A172 (cell line): ENCODE measurements at places on chromosomes 13 and 19. TPM values are rescaled to one million over a fixed set of nuclear protein-coding genes. Genes with fewer than 3 reads are reported as not detected.
A peak's percentile ranks its signal among the peaks of the same experiment; 100 is the strongest.

- peak; percentile 70 for DNase-seq
Measured at GRCh38 chr13:33740134-33740538, 77.8 kb upstream of the RFC3 start.

- no peak for DNase-seq
Measured at GRCh38 chr19:32324631-32325285, 20.7 kb upstream of the ZNF507 start.

DNA sequence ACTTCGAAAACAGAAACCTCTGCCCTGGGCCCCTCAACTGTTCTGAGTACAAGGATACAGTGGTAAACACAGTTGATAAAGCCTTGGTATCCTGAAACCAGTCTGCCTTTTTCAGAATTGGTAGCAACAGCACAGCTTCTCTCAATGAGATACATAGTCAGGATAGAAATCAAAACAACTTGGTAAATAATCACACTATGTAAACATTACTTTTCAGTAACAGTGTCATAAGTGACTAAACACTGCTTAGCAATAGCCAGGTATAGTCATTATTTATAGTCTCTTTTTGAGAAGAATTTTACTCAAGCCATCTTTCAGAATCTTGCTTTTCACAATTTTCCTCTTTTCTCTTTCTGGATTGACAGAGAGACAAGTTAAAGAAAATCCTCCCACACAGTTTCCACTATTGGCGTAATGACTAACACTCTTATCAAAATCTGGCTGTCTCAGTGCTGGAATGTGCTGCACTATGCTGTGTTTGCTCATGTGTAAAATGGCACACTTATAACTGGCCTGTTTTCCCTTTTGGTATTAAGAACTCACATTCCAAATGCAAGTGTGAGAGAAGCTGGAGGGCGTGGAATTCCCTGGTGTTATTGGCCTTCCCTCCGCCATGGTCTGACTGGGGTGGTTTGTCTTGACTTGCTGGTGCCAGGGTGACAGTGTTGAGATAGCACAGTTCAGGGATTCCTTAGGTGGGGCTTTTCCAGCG, 368.8 kb downstream of the TDRD3 start:
- DNase-seq = no peak

GRCh38 chr19:1163283-1163933, 10.7 kb downstream of the SBNO2 start:
- DNase-seq = no peak

GRCh38 chr19:3132971-3133792, 2.7 kb upstream of the GNA15 start:
- peak; percentile 87 for DNase-seq

- no peak for DNase-seq
Measured at GRCh38 chr19:50764409-50764808, 5.9 kb upstream of the GPR32 start.

GRCh38 chr13:93794197-93794885, 567.7 kb downstream of the GPC6 start:
- DNase-seq = no peak

DNA sequence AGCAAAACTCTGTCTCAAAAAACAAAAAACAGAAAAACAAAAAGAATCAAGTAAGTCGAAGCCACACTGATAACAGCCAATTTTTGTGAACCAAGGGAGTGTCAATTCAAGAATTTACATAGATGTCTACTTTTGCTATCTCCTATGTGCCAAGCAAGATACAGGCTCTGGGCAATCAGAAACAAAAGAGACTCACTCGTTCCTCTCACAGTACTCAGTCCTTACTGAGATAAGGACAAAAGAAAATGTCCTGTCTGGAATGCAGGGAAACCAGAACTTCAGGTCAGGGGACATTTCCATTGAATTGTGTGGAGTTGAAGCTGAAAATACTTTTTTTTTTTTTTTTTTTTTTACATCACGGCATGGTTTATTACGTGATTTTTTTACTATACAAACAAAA, 53.0 kb downstream of the NLRP12 start:
- DNase-seq = no peak

GRCh38 chr13:99830931-99831330, 140.6 kb downstream of the ZIC5 start:
- no peak for DNase-seq

DNA sequence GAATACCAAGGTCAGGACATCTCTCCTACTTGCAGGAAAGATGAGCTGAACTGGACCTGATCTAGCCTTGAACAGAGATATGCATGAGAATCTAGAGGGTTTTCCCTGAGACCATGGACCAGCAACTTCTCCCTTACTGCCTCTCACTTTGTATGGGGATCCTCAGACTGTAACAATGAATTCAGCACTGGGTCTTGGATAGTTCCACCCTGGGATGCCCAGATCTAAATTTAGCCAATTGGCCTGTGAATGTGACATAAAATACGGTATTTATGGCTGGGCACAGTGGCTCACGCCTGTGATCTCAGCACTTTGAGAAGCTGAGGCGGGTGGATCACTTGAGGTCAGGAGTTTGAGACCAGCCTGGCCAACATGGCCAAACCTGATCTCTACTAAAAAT, 15.3 kb upstream of the LILRA2 start:
- DNase-seq = peak; percentile 42

DNA sequence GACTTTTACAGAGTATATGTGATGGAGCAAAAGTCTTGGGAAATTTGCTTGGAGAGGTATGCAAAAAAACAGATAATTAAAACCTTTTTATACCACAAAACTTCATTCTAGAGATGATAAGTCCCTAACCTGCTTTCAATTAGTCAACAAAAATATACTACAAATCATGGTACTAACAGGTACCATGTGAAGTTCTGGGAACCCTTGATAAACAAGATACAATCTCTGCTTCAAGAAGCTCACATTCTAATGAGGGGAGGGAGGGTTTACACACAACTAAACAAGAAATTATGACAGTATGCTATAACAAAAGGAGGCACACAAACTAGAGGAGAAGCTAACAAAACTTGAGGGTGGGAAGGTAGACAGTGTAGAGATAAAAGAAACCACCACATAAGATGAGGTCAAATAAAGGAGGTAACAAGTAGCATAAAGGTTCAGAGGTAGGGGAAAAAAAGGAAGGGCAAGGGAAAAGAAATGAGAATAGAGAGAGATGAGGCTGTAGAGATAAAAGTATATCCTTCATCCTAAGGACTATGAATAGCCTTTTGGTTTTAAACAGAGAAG, 91.4 kb downstream of the MYCBP2 start:
- no peak for DNase-seq

DNA sequence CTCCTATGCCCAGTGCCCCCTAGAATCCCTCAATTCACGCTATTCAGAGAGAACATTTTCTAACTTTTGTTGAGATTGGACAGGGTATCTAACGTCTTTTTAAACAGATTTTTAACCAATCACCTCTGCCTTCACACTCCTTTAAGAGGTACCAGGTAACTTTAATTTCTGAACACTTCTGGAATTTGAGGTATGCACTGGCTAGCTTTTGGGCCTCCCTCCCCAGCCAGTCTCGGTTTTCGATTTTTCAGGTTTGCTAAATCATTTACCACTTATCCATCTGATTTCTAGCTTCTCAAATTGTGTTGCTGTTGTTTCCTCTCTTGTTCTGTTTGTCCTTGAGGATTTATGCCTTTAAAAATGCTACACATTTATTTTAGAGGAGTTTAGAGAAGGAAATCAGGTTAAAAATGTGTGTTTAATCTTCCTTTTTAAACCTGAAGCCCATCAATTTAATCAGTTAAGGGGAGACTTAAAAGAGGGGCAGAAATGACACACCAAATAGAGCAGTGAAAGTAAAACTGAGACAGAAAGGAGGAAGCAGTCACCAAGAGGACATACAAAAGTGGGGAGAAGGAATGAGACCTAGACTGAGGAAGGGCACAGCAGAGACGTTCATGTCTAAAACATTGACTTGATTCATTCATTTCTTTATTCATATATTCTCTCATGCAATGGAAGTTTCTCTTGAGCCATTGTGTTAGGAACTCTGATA, 139.6 kb upstream of the HTR2A start:
- no peak for DNase-seq

DNA sequence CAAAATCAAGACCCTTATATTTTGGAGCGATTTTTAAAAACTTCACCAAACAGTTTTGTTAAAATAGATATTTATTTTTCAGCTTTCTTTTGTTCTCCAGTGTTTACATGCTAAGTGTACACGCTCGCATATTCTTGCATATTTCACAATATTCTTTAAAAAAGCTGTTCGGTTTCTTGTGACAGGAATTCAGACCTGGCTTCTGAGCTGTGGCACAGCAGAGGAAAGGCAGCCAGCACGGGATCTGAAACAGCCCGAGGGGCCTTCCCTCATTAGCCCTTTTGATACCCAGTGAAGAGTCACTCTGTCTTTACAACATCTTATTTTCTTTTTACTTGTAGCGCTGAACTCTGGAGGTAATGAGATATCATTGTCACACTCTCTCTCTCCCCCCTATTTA, 234.0 kb downstream of the B3GLCT start:
- no peak for DNase-seq

DNA sequence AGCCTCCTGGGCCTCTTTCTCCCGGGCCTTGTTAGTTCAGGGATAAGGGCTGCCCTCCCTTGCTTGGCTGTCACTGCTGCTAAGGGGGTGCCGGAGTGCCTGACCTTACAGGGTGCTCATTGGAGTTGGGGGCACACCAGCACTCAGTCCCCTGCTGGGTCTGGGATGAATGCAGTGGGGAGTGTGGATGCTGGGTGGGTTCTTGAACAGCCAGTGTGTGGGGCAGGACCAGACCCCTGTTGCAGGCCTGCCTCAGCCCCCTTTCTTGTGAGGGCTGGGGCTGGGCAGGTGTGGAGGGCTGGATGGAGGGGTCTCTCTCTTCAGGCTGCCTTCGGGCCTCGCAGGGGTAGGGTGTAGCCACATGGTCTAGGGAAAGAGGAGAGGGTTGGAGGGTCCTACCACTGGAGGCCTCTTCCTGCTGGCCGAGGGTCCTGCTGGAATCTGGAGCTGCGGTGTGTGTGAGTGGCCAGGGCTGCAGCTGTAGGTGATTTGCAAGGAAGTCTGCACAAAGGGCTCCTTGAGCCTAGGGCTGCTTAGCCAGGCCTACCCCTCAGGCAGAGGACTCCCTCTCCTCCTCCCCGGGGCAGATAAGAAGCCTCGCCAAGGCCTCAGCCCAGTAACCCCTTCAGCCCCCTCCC, 3.2 kb downstream of the CEBPA start:
- DNase-seq = no peak

GRCh38 chr19:926323-926588, 421 bp downstream of the ARID3A start:
- no peak for DNase-seq

- no peak for DNase-seq
Measured at GRCh38 chr19:38082256-38083118, 141.5 kb downstream of the DPF1 start.

GRCh38 chr19:40369797-40370196, 20.2 kb downstream of the HIPK4 start:
- no peak for DNase-seq

- no peak for DNase-seq
Measured at GRCh38 chr13:19852766-19853165, 10.7 kb downstream of the ZMYM5 start.

Gene ZNF284
- 1.1 and 2.6 TPM in 2 replicates for total RNA-seq

Gene PLVAP
- not detected in 2 replicates for total RNA-seq

Gene RGL3
- total RNA-seq = 4.8 and 11.1 TPM in 2 replicates

Gene GRIN2D
- not detected in 2 replicates for total RNA-seq

Gene HSPH1
- 93.9 and 129 TPM in 2 replicates for total RNA-seq
